ENCODE measurements at places on chromosomes 11 and 22. TPM values are rescaled to one million over a fixed set of nuclear protein-coding genes. Genes with fewer than 3 reads are reported as not detected.

Gene SEZ6L
- 109 TPM for polyA plus RNA-seq

Gene LMO1
- 0.93 TPM for polyA plus RNA-seq

Gene PDHX
- 12.3 TPM for polyA plus RNA-seq

Gene SYVN1
- 35.4 TPM for polyA plus RNA-seq

Gene MPPED2
- 3.4 TPM for polyA plus RNA-seq

Gene OR8U1
- polyA plus RNA-seq: not detected

Gene IL18
- 1.8 TPM for polyA plus RNA-seq
